Colonic mucosa (tissue), 4 donors: ENCODE measurements at places on chromosomes 6 and 20.

DNA sequence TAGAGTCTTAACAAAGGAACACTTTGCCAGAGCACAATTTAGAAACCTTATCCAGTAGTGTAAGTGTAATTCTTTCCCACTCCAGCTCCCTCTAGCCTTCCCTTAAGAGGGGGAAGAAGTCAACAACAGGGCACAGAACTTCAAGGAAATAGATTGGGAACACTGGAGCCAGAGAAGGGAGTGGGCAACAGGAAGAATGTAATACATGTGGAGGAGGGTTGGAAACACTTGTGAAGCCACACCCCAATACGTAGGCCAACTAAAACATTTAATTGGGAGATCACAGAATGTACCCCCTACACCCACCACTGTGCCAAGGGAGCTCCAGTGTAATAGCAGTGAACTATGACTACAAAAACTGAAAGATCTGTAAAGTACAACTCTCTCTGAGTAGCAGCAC lies 735.7 kb upstream of the HS3ST5 start:
- H3K27me3 ChIP-seq, result no peaks in the 10 kb centered on the region
- H3K4me3 ChIP-seq, result no peak overlapping the region
- no peak for DNase-seq
- H3K36me3 ChIP-seq, result no peaks in the 10 kb centered on the region

DNA sequence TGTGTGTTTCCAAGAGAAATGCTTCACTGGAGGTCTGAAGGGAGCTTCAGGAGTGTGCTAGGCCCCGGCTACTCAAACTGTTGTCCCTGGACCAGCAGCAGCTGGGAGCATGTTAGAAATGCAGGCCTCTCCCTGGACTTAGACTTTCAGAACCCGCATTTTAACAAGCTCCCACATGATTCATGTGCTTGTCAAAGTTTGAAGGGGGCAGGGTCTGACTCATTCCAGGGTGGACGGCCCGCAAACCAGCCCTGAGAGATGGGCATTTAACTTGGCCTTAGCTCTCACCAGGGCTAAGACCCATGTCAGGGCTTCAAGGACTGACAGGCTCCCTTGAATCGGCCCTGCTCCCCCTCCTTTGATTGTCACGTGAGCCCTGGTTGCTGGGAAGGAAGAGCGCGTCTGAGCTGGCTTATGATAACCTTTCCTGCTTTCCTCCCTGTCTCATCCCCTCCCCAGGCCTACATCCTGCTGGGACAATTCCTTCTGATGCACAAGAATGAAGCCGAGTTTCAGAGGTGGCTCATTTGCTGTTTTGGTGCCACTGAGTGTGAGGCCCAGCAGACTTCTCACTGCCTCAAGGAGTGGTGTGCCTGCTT lies 35.5 kb downstream of the BANF2 start:
- H3K4me3 ChIP-seq, result no peak overlapping the region
- no peak overlapping the region for H3K27ac ChIP-seq
- no peak for DNase-seq
- no peaks in the 10 kb centered on the region for H3K36me3 ChIP-seq
- no peaks in the 10 kb centered on the region for H3K4me1 ChIP-seq

GRCh38 chr20:24762371-24762770 lies 186.7 kb upstream of the CST7 start:
- no peaks in the 10 kb centered on the region for H3K36me3 ChIP-seq
- H3K4me1 ChIP-seq, result no peaks in the 10 kb centered on the region
- H3K27me3 ChIP-seq, result no peaks in the 10 kb centered on the region
- H3K4me3 ChIP-seq, result no peak overlapping the region

DNA sequence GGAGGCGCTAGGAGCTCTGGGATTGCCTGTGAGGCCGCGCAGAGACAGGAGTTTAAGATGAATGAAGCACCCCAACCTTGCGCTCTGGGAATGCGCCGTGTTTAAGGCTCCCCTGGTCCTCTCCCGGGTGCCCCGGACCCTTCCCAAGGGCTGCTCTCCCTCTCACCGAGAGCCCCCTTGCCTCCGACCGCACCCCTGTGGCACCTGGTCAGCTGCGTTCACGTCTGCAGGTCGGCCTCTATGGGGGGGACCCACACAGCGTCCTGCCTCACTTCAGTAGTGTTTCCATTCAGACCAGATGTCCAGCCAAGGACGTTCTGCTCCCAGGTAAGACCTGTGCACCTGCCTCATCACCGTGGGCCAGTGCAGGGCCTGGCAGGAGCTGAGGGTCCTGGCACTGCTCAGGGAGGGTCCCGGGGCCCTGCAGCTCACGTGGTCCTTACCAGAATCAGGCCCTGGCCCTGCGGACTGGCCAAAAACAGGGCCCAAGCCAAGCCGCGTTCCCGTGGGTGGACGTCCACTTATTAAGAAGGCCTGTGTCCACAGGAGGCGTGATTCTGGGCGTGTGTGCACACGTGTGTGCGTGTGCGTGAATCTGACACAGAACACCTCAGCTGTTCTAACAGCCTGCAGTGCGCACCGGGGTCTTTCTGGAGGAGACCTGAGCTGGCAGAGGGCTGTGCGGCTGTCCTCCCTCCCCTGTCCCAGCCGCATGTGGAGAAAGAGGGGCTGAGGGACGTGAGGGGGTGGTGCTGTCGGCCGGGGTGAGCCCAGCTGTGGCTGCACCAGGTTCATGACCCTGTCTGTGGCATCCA lies 79.9 kb upstream of the BHLHE23 start:
- H3K27ac ChIP-seq, result no peak overlapping the region
- H3K27me3 ChIP-seq, result no peaks in the 10 kb centered on the region
- H3K36me3 ChIP-seq, result no peaks in the 10 kb centered on the region
- H3K4me1 ChIP-seq, result no peaks in the 10 kb centered on the region

- H3K4me3 ChIP-seq, result no peak overlapping the region
- H3K27ac ChIP-seq, result no peak overlapping the region
- no peak for DNase-seq
- H3K36me3 ChIP-seq, result no peaks in the 10 kb centered on the region
Observed at GRCh38 chr6:47091886-47092668, 49.9 kb upstream of the ADGRF1 start.

DNA sequence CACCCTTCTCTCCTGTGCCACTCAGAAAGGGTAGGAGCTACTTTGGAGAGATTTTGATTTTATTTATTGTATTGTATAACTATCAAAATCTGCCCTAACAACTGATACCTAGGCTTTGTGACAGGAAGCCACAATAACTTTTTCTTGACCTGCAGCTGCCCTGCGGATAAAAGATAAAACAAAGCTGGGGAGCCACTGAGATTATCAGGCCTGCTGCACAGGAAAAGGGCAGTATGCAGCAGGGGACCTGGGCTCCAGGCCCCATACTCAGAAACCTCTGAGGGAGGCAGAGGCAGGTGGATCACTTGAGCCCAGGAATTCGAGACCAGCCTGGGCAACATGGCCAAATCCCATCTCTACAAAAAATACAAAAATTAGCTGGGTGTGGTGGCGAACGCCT lies 980 bp upstream of the SNX21 start:
- H3K27ac ChIP-seq, result peak overlapping the region; percentile 85
- no peaks in the 10 kb centered on the region for H3K27me3 ChIP-seq
- peaks cover 6% of the 10 kb centered on the region for H3K4me1 ChIP-seq
- H3K36me3 ChIP-seq, result no peaks in the 10 kb centered on the region
- DNase-seq, result no peak
- H3K4me3 ChIP-seq, result no peak overlapping the region

DNA sequence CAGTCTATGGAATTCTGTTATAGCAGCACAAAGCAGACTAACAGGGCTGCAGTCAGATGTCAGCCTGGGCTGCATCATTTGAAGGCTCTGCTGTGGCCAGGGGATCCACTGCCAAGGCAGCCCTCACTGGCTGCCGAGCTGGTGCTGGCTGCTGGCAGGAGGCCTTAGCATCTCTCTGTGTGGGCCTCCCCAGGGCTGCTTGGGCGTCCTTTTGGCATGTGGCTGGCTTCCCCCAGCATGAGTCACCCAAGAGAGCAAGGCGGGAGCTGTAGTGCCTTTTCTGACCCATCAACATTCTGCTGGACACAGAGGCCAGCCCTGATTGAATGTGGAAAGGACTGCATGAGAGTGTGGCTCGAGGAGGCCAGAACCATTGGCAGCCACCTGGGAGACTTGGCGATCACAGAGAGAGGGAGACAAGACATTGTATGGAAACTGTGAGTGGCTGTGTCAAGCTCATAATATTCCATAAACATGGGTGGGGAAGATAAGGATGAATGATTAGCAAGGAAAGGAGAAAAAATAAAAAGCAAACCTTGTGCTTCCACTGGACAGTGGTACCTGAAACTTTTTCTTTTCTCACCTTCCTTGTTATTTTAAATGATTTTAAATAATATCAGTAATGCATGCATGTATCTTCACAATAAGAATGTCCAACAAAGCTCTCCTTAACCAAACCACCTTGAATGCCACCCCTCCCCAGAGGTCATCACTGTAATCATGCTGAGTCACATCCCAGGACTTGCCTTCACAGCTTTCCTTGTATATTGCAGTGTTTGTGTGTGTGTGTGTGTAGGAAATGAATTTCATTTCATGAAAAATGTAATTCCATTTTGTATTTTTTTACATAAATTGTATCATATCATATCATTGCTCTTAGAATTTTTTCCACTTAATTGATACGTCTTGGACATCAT lies 55.0 kb upstream of the VSX1 start:
- no peak overlapping the region for H3K27ac ChIP-seq
- DNase-seq, result peak; percentile 49
- H3K4me3 ChIP-seq, result no peak overlapping the region
- no peaks in the 10 kb centered on the region for H3K4me1 ChIP-seq

DNA sequence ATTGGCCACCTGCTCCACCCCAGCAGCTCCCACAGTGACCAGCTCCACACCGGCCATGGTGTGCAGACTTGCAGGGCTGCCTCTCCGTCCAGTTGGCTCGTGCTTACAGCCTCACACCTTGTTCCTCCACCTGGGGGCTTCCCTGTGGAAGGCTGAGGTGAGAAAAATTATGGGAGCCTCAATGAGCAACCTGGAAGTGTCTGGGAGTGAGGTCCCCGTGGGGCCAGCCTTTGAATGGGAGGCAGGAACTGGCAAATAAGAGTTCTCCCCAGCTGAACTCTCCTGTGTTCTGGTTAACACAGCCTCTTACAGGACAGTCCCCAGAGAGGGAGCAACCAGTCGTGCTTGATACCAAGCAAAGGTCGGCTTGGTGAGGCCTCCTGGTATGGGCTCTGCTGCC lies 3.8 kb upstream of the PFDN4 start:
- H3K4me1 ChIP-seq, result peaks cover 3% of the 10 kb centered on the region
- H3K27ac ChIP-seq, result no peak overlapping the region
- H3K4me3 ChIP-seq, result no peak overlapping the region
- no peaks in the 10 kb centered on the region for H3K36me3 ChIP-seq

GRCh38 chr6:137698636-137699030 lies 168.4 kb upstream of the TNFAIP3 start:
- DNase-seq, result no peak
- no peaks in the 10 kb centered on the region for H3K27me3 ChIP-seq
- H3K4me3 ChIP-seq, result no peak overlapping the region

GRCh38 chr6:165571721-165572132 lies 91.3 kb downstream of the PDE10A start:
- H3K27ac ChIP-seq, result no peak overlapping the region
- no peaks in the 10 kb centered on the region for H3K27me3 ChIP-seq
- no peaks in the 10 kb centered on the region for H3K4me1 ChIP-seq
- no peaks in the 10 kb centered on the region for H3K36me3 ChIP-seq

- no peak overlapping the region for H3K27ac ChIP-seq
- no peaks in the 10 kb centered on the region for H3K4me1 ChIP-seq
- no peaks in the 10 kb centered on the region for H3K27me3 ChIP-seq
- no peak for DNase-seq
Observed at GRCh38 chr6:132868057-132868456, 53.7 kb downstream of the RPS12 start.

DNA sequence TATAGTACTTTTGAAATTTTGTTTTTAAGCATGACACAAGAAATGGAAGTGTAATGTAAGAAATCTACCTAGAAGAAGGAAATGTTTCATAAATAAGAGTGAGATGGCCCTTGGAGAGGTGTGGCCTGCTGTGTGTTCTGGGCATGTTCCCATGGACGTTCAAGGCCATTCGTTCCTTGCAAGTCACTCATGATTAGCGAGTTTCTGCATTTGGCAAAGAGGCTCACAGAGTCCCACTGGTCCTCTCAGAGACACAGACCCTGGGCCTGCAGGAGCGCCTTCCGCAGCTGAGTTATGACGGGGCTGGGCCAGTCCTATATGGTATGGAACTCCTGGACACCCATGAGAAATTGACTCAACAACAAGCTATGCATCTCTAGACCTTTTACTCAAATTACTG lies 7.2 kb downstream of the THBS2 start:
- H3K36me3 ChIP-seq, result no peaks in the 10 kb centered on the region
- no peak overlapping the region for H3K4me3 ChIP-seq
- no peak for DNase-seq
- H3K27ac ChIP-seq, result no peak overlapping the region
- no peaks in the 10 kb centered on the region for H3K27me3 ChIP-seq

- H3K36me3 ChIP-seq, result no peaks in the 10 kb centered on the region
- H3K4me3 ChIP-seq, result no peak overlapping the region
- H3K27me3 ChIP-seq, result no peaks in the 10 kb centered on the region
- no peaks in the 10 kb centered on the region for H3K4me1 ChIP-seq
Observed at GRCh38 chr20:60306105-60306504, 347.9 kb downstream of the CDH26 start.

GRCh38 chr20:51597389-51598231 lies 55.1 kb upstream of the NFATC2 start:
- no peaks in the 10 kb centered on the region for H3K4me1 ChIP-seq
- no peak overlapping the region for H3K27ac ChIP-seq
- H3K36me3 ChIP-seq, result no peaks in the 10 kb centered on the region
- no peaks in the 10 kb centered on the region for H3K27me3 ChIP-seq
- no peak overlapping the region for H3K4me3 ChIP-seq

DNA sequence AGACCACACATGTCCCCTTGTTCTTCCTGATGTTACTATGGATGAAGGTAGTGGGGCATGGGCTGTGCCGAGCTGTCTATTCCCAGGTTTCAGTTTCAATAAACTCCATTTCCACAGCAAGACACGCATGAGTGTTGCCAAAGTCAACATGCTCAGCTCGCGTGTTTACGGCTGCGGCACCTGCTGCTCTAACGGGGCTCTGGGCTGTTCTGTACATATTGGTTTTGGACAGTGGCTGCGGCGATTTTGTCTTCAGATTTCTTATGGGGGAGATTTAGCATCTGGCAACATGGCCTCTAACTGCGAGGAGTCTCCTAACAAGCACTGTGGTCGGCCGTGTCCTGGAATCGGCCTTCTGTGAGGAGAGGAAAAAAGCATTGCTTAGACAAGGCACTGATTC lies 58.6 kb downstream of the TMEM242 start:
- no peak overlapping the region for H3K27ac ChIP-seq
- DNase-seq, result no peak
- no peaks in the 10 kb centered on the region for H3K4me1 ChIP-seq
- no peak overlapping the region for H3K4me3 ChIP-seq
- no peaks in the 10 kb centered on the region for H3K36me3 ChIP-seq
- no peaks in the 10 kb centered on the region for H3K27me3 ChIP-seq

DNA sequence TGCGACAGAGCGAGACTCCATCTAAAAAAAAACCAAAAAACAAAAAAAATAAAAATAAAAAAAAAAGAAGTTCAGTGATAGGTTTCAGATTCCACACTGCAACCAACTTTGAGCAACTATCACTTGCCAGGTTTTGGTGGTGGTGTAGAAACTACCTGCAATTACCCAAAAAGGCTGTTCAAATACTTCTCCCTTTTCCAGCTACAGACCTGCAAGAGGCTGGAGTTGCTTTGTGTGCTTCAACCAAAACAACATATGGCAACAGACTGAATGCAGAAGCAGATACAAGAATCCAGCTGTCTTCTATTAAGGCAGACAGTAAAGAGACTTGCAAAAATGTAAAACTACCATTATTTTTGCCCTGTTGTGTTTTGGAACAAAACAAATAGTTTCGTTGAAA lies 9.3 kb upstream of the BCAS1 start:
- H3K27me3 ChIP-seq, result no peaks in the 10 kb centered on the region
- no peaks in the 10 kb centered on the region for H3K4me1 ChIP-seq
- no peak overlapping the region for H3K4me3 ChIP-seq
- H3K27ac ChIP-seq, result no peak overlapping the region

- no peak for DNase-seq
- no peaks in the 10 kb centered on the region for H3K36me3 ChIP-seq
- H3K4me1 ChIP-seq, result no peaks in the 10 kb centered on the region
- H3K4me3 ChIP-seq, result no peak overlapping the region
- no peak overlapping the region for H3K27ac ChIP-seq
Observed at GRCh38 chr6:114739656-114740055, 396.8 kb upstream of the HS3ST5 start.
